ENCODE measurements at places on chromosomes 4 and X.
A peak's percentile ranks its signal among the peaks of the same experiment; 100 is the strongest.

DNA sequence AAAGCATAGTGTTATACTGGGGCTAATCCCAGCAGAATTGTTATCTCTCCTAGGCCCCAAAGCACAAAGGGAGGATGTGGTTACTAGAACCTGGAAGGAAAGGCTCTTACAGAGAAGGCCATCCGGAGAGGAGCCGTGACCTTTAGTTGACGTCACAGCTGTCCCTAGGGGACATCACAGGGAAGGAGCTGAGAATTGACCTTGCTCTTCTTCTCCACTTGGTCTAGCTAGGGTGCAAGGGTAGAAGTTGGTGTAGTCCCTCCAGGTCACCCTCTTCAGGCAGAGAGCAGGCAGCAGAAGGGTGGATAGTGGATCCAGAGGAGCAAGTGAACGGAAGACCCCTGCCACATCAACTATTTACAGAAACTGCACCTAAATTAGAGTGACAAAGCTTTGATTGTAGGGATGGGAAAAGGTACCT is 22.8 kb upstream of the FGF2 start:
- no peak for DNase-seq

DNA sequence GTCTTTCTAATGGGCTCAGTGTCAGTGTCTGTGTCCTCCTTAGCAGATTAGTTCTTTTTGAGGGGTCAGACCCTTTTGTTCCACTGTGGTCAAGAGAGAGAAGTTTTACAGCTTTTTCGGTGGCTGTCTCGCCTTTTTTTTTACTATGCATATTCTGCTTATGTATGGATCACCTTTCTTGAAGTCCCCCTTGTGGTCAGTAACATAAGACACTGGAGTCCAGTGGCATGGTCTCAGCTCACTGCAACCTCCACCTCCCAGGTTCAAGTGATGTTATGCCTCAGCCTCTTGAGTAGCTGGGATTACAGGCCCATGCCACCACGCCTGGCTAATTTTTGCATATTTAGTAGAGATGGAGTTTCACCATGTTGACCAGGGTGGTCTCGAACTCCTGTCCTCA is 54.0 kb upstream of the PGRMC2 start:
- no peak for DNase-seq

GRCh38 chrX:65667503-65668376 is at the start of gene MSN:
Gene MSN, plus strand, starts transcription at chrX:65667654. Its CDS starts 188 bp downstream, at chrX:65667842.
- peak; percentile 61 for DNase-seq

DNA sequence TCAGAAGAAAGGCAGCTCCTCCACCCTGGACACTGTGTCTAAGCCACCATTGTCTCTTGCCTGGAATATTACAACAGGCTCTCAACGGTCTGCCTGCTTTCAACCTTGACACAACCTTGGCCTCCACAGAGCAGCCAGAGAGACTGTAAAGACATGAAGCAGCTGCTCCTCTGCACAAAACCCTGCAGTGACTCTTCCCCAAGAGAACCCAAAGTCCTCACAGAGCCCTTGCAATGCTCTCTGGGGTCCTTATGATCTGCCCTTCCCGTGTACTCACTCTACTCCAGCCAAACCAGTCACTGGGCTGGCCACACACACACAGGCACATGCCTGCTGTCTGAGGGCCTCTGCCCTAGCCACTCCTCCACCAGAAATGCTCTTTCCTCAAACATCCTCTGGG is 75.9 kb upstream of the CPEB2 start:
- DNase-seq = no peak

GRCh38 chrX:19855700-19856381 is 31.6 kb downstream of the SH3KBP1 start:
- DNase-seq = no peak

DNA sequence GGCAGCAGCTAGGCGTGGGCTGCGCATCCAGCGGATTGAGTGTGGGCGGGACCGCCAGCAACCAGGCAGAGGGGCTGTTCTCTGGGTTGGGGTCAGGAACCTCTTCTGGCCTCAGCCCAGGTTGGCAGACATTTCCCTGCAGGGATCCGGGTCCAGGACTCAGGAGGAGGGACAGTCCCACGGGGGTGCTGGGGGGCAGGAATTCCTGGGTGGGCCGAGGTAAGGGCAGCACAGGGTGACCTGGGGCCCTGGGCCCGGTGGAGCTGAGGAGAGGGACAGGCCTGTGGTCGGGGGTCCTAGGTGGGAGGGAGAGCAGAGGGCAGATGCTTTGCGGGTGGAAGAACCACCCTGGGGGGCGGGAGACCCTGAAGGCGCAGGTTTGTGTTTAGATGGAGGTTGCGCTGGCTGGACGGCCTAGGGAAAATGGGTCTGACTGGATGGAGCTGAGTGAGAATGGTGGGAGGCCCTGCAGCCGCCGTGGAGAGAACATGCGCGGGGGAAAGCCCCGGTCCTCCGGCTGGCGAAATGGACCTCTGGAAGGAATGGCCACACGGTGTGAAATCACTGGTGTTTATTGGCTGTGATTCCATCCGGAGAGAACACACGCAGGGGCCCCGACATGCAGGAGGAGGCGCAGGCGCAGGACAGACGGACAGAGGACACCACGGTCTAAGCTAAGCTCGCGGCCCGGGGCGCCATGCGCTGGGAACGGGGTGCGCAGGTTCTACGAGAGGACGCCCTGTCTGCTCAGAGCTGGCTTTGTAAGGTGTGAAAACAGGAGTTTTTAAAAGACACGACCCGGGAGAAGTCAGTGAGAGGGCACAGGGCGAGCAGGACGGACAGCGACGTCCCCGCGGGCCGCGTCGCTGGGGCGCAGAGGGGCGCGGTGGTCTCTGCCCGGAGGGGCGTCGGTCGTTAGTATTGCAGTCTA is 41.3 kb downstream of the CPLX1 start:
- no peak for DNase-seq

DNA sequence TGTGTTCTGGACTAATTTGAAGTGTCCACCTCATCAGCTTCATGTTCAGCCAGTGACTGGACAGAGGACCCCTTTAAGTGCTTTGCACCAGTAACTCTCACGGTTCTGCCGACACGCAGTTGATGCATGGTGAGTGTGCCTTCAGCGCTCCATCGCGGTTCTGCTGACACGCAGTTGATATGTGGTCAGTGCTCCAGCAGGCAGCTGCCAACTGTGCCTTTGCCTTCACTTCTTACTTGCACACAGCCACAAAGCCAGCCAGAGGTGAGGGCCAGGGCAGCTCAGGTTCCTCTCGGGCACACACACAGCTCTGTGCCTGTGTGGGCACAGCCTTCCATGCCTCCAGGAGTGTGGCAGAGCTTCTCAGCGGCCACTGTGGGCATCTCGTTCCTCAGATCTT is 12.4 kb downstream of the NKX1-1 start:
- no peak for DNase-seq

DNA sequence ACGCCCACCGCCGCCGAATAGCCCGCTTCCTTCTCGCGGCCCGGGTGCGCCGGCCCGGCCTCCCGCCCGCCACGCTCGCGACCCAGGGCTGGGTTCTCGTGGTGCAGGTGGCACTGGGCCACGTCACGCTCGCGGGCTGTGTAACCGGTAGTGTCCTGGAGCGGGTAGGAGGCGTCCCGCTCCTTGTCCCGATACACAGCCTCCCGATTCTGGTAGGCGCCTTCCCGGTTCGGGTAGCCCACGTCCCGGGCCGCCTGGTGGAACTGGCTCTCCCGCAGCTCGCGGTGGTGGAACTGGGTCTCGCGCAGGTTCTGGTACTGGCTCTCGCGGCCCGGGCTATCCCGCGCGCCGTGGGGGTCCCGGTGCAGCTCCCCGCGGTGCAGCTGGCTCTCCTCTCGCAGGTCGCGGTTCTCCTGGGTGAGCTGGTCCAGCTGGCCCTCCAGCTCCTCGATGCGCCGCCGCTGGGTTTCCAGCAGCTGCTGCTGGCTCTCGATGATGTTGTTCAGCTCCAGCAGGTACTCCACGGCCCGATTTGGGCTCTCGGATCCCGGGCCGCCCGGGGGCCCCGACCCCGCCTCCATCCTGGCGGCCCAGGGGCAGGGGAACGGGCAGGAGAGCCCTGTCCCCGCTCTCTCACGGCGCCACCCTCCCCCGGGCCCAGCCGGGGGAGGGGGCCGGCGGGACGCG is 39.3 kb upstream of the IQSEC2 start:
- DNase-seq = peak; percentile 13

- no peak for DNase-seq
These were observed 72.6 kb downstream of the GPR82 start for GRCh38 chrX:41796577-41796976.

DNA sequence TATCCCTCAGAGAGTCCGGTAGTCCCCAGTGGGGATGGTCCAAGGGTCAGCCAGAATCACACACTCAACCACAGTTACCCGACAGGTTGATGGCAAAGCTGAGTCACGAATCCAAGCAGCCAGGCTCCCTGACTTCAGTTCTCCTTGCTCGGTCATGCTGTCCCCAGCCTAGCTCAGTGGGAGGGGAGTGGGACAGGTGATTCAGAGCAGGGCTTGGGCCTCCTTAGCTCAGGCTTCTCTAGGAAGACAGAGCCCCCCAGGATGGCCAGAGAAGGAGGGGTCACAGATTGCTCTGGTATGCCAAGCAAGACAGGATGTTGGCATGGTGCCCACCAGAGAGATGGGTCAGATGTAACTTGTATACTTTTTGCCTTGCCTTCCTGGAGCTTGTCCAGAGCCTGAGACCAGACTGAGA is 66.5 kb downstream of the EFNB1 start:
- DNase-seq = no peak

- DNase-seq = no peak
These were observed 151.1 kb downstream of the CFAP299 start for GRCh38 chr4:80486603-80487002.

DNA sequence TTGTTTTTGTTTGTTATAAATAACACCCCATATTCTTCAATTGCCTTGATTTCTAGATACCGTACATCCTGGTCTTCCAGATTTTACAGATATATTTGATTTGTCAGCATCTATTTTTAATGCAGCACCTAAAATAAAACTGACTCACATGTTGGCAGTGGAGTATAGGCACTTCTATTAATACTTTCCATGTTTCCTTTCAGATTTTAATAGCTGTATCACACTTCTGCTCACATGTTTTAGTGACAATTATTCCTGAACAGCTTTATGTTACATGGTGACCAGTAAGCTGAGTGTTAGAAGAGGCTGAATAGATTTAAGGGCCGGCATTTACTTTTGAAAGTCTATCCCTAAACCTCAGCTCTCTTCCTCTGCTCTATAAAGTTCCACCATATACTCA is 46.1 kb downstream of the C4orf46 start:
- no peak for DNase-seq

- DNase-seq = no peak
These were observed 340.1 kb upstream of the PPARGC1A start for GRCh38 chr4:24229978-24230377.

- no peak for DNase-seq
These were observed 25.2 kb upstream of the G3BP2 start for GRCh38 chr4:75698162-75698962.

GRCh38 chr4:127400731-127401346 is 231.9 kb upstream of the INTU start:
- no peak for DNase-seq

- no peak for DNase-seq
These were observed 138.3 kb upstream of the USP38 start for GRCh38 chr4:143046454-143046853.

DNA sequence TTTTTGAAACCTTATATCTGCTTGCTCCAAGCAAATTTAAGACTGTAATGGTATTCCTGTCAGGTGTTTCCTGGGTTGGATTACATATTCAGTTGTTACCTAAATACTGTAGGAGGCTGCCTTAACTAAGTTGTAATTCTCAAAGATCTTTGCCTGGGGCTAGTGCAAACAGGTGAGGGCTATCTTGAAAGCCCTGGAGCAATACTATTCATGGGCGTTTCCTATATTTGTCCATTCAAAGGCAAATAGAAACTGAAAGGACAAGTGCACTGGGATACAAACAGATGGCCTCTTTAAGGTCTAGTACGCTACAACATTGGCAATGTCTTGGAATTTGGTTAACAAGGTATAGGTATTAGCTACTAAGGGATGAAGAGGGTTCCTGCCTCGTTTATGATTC is 84.1 kb upstream of the CT45A1 start:
- no peak for DNase-seq

GRCh38 chrX:132758759-132759158 is 199.7 kb downstream of the HS6ST2 start:
- no peak for DNase-seq

- no peak for DNase-seq
These were observed 112.3 kb downstream of the KLHL8 start for GRCh38 chr4:87108142-87108546.

- DNase-seq = no peak
These were observed 18.8 kb upstream of the VSIG1 start for GRCh38 chrX:108025954-108026600.

GRCh38 chrX:98398542-98398941 is 1514.8 kb downstream of the RPA4 start:
- no peak for DNase-seq

- no peak for DNase-seq
These were observed 20.1 kb downstream of the CA5B start for GRCh38 chrX:15758140-15758539.

- no peak for DNase-seq
These were observed 50.6 kb upstream of the MAN2B2 start for GRCh38 chr4:6524436-6524835.

- DNase-seq = no peak
These were observed 95.2 kb downstream of the SHROOM4 start for GRCh38 chrX:50718776-50719175.

DNA sequence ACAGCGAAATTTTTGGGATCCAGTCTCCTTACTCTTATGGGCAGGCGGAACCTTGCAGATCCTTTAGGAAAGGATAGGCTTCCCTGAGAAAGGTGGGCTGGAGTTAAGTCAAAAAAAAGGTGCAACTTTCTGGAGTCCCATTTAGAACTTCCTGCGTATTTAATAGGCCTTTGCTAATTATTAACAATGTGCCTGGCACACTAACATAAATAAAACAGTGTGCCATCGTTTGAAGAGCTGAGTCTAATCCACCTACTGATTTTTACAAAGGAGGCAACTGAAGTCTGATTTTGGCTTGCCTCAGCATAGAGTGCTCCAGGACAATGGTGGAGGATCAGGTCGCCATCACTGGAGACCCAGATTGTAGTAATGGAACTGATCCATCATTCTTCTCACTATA is 15.7 kb downstream of the PLS3 start:
- DNase-seq = no peak

DNA sequence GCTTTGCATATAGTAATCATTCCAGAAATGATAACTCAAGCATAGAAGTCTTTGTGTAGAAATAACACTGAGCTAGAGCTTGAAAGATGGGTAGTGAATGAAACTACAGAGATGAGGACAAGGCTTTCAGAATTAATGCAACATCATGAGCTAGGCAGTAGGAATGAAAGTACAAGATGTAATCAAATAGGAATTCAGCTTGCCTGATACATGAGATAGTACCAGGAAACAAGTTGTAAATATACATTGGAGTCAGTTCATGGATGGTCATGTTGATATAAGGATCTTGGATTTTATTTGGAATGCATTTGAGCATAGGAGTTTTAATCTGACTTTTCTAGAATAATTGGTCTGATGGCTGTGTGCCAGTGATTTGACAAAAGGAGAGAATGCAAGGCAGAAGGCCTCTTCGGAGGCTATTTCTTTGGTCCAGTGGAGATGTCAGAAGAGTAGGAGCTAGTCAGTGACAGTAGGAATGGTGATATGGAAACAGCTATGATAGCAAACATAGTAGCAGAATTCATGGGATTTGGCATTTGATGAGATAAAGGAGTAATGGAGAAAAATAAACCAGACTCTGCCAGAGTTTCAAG is 206.4 kb upstream of the PACRGL start:
- no peak for DNase-seq
